CD4-positive, alpha-beta T cell (primary cell): ENCODE measurements at places on chromosomes 16 and 17.

- no peak for DNase-seq
Observed at GRCh38 chr16:3145660-3146059, 10.8 kb downstream of the ZNF213 start.

GRCh38 chr17:726271-726919 is 6.0 kb upstream of the TLCD3A start:
- DNase-seq: no peak

GRCh38 chr17:81878294-81878693 is 7.2 kb upstream of the ARHGDIA start:
- DNase-seq: no peak

DNA sequence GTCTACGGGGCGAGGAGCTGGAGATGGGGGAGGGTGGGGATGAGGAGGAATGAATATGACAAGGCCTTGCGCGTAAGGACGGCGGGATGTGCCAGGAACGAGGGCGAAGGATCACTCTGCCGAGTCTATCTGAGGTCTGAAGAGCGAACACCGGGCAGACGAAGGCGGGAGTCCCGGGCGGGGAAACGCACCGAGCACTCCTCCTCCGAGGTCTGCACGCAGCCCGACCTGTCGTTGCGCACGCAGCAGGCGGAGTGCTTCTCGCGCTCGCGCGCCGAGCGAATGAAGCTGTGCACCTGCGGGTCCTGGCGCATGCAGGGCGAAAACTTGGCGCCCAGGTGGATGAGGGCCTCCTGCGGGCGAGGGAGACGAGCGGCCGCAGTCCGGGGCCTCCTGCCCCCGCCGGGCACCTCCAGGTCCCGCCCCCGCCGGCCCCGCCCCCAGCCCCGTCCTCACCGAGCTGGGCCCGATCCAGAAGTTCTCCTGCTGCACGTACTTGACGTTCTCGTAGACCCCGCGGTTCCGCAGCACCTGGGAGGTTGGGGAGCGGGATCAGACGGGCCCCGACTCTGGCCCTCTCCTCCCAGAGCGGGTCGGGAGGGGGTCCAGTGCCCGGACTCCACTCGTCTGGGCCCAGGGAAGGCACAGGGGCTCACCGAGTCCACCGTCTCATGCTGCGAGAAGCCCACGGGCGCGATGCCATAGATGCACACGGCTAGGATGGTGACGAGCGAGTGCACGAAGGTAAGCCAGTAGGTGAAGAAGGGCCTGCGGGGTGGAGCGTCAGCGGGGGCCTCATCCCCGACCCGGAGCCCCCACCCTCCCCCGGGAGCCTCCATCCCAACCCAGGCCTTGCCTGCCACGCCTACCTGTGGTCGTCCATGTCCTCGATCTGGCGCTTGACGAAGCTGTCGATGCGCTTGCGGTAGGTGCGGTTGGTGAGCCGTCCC is 7.6 kb downstream of the SNRNP25 start:
- no peak for DNase-seq

- DNase-seq: no peak
Observed at GRCh38 chr16:81758376-81758775, 20.7 kb upstream of the PLCG2 start.

DNA sequence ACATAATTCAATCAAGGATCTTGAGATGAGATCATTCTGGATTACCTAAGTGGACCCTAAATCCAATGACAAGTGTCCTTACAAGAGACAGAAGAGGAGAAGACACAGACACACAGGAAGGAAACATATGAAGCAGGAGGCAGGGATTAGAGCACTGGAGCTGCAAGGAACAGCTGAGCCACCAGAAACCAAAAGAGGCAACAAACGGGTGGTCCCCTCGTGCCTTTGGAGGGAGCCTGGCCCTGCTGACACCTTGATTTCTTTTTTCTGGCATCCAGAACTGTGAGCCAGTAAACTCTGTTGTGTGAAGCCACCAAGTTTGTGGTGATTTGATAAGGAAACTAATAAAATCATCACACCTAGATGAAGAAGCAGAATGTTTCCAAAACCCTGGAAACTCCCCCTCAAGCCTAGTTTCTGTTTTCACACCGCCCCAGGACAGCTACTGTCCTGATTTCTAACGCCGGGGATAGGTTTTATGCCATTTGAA is 115.2 kb downstream of the PITPNC1 start:
- no peak for DNase-seq

GRCh38 chr16:63223851-63224250 is 1187.6 kb upstream of the CDH8 start:
- DNase-seq: no peak

DNA sequence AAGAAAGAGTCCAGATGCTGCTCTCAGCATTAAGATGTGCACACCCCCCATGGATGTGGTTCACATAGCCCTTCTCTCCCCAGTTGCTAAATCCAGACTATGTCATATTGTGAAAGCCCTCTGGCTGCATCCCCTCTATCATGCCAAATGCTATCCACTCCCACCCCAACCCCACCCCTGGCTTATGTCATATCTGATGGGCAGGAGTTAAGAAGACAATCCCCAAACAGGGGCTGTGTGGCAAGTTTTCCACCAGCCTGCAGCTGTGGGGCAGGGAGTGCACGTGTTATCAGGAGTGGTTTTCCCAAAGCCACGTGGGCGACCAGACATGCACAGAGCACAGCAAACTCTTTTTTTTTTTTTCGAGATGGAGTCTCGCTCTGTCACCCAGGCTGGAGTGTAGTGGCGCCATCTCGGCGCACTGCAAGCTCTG is 10.0 kb downstream of the FAM117A start:
- DNase-seq: no peak

DNA sequence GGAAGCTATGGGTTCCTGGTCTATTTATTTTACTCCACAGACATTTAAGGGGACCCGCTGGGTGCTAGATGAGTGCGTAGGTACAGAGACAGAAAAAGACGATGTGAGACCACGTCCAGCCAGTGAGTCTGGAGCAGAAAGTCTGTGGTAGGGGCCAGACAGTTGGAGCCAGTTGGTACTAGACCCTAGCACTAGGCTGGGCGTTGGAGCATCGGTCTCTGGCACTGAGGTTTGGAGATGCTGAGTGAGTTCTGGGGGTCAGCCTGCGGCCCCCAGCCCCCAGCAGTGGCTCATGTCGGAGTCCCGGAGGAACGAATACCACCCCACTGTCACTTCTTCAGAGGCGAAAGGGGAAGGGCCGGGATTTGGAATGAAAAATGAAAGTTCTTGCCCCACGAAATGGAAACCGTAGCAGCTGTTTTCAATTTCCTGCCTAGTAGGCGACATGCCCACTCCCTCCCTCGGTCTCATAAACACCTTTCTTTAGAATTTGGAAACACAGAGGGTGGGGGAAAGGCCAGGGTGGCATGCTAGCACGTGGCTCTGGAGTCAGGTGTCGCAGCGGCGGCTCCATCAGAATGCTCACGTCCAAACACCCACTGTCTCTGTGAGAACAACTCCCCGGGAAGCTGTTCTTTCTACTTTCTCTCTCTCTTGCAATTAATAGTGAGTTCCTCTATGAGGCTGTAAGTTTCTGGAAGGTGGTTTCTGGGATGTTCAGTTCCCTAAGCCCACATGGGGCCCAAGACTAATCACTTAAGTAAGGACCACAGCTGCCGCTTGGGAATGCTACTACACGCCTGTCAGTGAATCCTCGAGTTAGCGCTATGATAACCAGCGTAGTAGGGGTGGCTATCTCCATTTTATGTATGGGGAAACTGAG is 96.8 kb downstream of the IRF8 start:
- no peak for DNase-seq

GRCh38 chr17:65434251-65434650 is 127.2 kb downstream of the AXIN2 start:
- no peak for DNase-seq

DNA sequence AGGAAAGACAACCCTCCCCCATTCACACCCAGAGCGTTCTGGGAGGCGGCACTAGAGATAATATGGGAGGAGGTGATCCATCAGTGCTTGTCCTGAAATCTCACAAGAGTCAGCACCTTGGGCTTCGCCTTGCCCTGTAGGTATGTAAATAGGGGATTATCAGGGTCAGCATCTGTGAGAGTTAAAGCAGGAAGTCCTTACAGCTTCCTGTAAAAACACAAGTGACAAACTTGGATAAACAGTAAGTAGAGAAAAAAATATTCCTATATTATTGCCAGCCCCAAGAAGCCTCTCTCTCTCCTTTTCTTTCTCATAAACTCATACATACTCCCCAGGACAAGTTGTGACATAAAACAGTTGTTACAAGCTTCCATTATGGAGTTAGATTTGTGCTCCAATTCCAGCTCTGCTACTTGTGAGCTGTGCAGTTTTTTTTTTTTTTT is 187.7 kb downstream of the MAF start:
- no peak for DNase-seq

DNA sequence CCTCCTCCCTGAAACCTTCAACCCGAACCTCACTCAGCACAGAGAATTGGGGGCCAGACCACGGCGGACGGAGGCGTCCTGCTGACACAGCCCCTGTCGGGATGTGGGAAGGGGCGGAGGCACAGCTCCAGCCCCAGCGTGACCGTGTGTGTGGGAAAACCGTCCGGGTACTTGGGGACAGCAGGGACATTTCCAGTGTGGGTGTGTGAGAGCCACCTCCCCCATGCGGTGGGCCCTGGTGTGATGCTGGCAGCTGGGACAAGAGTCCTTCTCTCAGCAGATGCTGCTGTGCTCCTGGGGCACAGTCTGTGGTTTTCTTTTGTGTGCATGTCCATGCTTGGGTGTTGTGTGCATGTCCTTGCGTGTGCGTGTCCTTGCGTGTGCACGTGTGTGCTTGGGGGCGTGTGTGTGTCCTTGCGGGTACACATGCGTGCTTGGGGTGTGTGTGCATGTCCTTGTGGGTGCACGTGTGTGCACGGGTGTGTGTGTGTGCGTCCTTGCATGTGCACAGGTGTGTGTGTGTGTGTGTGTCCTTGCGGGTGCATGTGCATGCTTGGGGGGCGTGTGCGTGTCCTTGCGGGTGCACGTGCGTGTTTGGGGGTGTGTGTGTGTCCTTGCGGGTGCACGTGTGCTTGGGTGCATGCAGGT is 16.9 kb downstream of the CENPX start:
- no peak for DNase-seq

DNA sequence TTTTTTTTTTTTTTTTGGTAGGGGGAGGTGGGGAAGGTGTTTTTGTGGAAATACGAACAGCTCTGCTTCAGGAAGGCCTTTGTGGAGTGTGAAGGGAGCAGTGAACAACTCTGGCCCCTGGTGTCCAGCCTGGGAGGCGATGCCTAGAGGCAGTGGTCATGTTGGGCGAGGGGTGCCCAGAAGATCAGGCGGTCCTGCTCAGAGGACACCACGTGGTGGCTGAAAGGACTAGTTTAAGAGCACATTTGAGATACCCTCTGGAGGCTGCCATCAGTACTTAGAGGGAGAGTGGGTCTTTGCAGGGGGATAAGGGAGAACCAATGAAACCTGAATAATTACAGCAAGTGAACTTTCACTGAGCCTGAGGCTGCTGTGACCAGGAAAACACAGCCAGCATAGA is 40.1 kb upstream of the RHOT1 start:
- DNase-seq: no peak
